ENCODE measurements at places on chromosomes 2 and 18.

DNA sequence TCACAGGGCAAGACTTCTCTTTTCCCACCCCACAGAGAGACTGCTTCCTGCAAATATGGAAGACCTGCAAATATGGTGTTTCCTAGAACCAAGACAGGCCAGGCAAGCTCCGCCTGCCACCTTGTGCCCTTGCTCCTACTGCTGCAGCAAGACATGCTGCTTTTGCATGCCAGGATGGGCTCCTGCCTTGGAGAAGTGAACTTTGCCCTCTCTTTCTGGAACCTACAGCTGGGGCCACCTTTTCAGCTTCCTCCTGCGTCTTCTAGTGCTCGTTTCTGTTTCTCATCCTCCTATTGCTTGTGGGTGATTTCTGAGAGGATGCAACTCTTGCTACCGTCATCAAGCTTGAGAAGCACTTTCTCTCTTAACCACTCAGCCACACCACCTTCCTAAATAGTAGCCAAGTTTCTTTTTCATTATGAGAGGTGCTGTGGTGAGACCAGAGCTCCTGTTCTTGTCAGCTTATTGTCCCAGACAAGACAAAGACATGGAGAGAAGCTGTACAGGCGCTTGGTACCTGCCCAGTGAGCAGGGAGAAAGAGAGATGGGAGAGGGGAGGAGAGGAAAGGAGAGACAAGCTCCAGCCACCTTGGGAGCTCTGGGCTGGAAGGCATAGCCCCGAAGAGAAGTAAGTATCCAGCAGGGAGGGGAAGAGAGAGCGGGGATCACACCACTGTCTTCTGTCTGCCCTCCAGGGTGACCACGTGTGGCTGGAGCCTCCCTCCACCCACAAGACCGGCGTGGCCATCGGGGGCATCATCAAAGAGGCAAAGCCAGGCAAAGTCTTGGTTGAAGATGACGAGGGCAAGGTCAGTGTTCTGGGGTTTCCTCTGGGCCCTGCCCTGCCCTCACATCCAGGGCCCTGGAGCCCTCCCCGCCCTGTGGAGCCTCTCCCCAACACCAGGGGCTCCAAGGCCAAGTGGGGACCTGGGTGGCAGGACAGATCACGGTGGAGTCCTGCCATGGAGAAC is 28.3 kb downstream of the MYO7B start:
- no peak for DNase-seq

DNA sequence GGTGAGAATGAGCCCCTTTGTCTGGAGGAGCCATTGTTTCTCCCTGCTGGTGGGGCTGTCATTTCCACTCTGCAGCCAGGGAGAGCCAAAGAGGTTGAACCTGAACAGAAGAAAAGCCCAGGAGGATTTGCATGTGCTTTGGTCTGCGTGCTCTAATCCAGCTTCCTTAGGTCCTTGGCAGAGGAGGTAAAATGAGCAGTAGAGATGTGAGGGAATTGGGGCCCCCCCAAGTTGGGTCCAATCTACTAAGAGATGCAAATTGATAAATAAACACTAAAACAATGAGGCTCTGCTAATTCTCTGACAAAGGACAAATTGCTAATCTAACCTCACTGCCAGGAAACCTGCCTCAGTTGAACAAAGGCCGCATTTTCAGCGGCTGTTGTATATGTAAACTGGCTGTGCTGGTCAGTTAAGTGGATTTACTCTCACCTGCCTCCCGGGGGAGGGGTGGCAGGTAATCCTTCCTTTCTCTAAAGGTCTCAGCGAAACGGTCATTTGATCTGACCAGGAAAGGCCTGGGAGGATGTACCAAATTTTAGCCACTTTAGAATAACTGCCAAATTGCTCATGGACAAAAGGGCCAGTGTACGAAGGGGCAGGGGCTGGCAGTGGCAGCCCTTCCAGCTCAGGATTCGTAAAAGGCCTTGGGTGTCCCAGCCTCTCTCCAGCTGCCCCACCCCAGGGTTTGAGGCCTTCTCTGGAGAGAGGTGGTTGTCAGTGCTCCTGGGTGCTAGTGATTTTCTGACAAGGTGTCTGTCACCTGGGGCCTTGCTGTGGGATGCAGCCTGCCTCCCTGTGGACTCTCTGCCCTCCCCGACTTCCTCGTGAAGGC is 193.6 kb downstream of the MIB1 start:
- no peak for DNase-seq

DNA sequence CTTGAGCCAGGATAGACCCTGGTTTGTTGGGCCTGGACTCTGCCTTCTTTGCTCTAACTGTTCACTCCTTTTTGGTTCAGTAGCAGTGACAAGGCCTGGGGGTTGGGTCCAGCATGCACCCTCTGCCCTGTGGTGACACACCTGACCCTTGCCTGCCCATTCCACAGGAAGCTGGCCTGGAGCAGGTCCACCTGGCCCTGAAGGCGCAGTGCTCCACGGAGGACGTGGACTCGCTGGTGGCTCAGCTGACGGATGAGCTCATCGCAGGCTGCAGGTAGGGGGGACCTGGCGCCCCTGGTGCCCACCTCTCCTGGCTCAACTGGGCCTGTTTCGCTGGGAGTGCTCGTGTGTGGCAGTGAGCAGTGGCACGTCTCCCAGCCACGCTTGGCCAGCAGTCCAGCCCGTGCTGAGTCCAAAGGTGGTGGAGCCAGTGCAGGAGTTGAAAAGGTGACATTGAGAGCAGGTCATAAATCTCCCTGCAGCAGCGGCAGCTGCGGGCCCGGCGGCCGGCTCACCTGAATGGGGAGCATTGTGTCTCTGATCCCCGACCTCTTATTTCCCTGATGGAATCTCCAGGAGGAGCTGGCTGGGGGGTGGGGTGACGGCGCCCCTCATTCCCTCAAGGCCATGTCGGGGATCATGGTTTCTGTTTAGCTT is 102.6 kb downstream of the DYSF start:
- DNase-seq: no peak

DNA sequence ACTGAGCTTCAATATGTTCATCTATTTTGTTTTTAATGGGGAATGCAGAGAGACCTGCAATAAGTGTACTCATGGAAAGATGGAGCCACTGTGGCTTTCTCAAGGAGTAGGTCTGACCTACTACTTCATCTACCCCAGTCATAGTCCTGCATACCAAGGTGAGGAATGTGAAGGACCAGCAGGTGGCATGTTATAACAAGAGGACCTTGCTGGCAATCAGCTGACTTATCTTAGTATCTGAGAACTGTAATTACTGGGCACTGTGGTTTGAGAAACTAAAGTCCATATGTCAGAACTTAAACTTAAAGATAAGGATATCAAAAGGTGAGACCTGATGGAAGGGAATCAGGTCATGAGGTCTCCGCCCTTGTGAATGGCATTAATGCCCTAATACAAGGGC is 1104.2 kb downstream of the BCL11A start:
- DNase-seq: no peak

- no peak for DNase-seq
Measured at GRCh38 chr18:13606604-13607254, 119.6 kb downstream of the FAM210A start.

DNA sequence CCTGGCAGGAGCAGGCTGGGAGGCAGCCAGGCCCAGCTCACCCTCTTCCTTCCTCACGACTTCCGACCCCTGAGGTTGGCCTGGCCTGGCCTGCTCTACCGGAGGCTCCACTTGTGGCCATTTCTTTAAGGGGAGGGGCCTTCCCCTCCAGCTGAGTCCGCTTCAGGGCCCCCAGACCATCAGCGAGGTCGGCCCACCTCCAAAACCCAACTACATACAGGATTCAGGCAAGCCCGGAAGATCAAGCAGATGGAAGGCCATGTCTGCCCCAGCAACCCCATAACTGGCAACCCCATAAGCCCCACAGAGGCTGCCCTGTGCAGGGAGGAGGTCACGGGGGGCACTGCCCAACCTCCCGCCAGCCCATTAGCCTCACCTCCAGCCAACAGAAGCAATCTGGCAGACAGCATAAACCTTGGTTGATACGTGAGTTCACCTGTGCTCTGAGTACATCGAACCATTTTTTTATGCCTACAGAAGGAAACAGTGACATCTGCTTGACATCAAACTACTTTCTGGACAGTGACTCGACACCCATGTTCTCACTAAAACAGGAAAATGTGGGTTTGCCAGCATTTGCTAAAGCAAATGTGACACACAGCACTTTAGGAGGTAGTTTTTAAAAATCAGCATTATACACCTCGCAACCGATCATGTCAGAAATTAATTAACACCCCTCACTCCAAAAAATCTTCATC is 98.9 kb downstream of the EIPR1 start:
- no peak for DNase-seq

GRCh38 chr2:146598791-146599190 is 1246.0 kb upstream of the ACVR2A start:
- no peak for DNase-seq

DNA sequence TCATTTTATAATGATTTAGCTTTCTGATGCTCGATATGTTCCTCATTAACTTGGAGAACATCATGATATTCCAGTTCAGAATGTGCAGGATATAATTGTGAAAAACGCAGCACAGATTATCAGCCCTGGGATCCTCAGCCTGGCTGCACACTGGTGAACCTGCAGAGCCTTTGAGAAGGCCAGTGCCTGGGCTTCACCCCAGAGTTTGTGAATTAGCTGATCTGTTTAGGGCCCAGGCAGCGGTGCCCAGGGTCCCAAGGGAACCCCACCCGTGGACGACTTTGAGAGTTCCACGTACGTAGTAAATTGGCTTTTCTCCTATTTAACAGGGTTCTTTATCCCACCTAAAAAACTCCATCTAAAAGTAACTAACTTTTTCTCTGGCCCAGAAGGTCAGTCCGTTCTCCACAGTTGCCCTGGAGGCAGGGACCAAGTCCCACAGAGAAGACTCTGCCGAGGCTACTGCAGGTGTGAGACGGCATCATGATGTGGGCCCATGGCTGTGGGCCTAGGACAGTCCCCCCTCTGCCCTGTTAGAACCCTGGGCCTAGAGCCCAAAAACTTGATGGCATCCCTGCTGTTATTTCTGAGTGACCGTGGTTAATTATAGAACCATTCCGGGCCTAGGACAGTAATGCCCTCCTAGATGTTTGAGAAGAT is 39.6 kb upstream of the RPL31 start:
- no peak for DNase-seq

GRCh38 chr2:143475041-143475776 is 346.0 kb downstream of the ARHGAP15 start:
- no peak for DNase-seq

DNA sequence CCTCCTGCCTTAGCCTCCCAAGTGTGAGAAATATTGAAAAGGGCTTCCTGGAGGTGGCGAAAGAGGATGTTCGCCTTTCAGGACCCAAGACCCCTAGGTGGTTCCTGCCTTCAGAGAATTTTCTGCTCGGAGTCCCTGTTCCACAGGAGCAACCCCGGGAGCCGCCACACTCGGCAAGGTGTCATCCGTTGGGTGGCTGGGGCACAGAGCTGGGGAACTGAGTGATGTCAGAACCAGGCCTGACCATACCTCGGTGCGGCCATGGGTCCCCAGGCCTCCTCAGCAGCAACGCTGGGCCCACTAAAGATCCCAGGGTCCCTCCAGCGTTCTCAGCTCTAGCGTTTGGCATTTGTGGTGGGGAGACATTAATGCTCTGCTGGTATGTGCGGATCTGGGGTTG is 23.7 kb upstream of the TAF1B start:
- no peak for DNase-seq

- no peak for DNase-seq
Measured at GRCh38 chr2:38264396-38265221, 112.5 kb downstream of the ATL2 start.

DNA sequence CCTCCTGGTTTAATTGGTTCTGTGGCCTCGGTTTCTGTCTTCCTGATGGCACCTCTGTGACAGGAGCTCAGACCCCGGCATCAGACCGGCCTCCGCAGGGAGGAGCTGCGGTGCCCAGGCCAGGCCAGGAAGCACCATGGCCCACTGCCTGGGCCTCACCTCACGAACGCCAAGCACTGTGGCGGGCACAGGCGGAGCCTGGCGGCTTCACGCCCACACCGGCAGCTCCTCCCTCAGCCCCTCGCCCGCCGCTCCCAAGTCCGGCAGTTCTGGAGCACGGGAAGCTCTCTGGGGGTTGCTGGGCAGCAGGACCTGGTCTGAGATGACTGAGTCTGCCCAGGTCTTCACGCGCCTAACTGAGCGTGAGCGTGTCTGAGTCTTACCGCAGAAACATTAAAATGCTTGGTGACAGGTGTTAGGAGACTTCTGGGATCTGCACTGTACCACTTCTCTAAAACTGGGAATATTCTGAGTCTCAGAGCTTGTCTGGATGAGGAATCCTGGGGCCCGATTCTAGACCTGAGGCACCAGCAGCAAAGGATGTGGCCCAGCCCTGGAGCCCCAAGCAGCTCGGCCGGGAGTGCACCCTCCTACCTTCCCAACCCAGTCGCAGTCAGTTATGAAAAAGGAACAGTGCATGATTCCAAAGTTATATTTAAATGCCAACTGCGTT is 21.9 kb downstream of the RTP5 start:
- DNase-seq: no peak

DNA sequence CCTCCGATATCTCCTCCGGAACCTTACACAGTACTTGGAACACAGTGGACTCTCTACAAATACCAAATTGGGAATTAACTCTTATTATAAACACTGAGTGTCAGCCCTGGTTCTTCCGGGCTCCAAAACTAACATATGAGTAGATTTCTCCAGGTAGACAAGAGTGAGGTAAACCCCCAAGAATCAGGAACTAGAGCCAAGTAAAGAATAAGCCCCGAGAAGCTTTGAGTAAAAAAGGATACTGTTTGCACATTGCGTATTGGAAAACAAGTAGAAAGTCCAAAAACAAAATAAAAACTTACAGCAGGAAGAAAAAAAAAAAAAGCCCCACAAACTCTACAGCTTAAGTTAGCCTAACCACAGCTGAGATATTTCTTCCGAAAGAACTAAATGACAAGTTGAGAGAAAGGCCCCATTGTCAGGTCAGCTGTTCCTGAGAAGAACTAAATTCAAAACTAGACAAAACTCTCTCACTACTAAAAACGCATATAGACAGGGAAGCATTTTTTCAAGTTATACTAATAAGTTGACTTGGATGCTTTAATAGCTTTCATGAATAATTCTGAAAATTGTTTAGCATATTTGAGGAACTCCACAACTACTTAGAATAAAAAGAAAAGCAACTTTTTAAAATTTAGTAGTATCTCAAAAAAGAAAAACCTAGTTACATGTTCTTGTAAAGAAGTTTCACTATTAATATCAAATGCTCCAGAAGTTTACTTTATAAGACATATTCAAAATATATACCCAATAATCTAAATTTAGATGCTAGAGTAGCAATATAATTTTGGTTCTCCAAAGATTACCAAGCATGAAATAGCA is 4.3 kb upstream of the HAAO start:
- no peak for DNase-seq

DNA sequence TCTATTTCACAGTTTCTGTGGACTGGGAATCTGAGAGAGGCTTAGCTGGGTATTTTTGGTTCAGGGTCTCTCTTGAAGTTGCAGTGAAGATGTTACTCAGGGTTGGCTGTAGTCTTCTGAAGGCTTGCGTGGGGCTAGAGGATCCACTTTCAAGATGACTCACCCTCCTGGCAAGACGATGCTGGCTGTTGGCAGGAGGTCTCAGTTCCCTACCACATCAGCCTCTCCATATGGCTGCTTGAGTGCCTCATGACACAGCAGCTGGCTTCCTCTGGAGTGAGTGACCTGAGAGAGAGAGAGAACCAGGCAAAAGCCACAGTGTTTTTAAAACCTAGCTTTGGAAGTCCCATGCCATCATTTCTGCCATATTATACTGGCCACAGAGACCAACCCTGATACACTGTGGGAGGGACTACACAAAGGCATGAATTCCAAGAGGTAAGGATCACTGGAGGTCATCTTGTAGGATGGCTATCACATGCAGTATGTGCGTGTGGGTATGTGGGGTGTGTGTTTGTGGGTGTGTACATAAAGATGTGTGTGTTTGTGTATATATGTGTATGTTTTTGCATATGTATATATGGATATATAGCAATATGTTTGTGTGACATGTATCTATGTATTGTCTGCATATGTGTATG is 25.1 kb downstream of the DNPEP start:
- no peak for DNase-seq

- DNase-seq: no peak
Measured at GRCh38 chr2:219331560-219332213, 857 bp downstream of the RESP18 start.
